Stimulated activated memory B cell treated with anti-CD40 and anti-IgM and Interleukin-4, amounts not matched to agents 10 μg/mL and 1 μg/mL and 100 μg/mL, for 72 hours (primary cell): ENCODE measurements at places on chromosomes 6 and 20.

- no peak for ATAC-seq
Measured at GRCh38 chr6:129936329-129937165, 75.4 kb upstream of the TMEM244 start.

GRCh38 chr20:60541991-60542390, 583.8 kb downstream of the CDH26 start:
- ATAC-seq = no peak

- no peak for ATAC-seq
Measured at GRCh38 chr6:169097381-169097959, 156.2 kb downstream of the THBS2 start.

DNA sequence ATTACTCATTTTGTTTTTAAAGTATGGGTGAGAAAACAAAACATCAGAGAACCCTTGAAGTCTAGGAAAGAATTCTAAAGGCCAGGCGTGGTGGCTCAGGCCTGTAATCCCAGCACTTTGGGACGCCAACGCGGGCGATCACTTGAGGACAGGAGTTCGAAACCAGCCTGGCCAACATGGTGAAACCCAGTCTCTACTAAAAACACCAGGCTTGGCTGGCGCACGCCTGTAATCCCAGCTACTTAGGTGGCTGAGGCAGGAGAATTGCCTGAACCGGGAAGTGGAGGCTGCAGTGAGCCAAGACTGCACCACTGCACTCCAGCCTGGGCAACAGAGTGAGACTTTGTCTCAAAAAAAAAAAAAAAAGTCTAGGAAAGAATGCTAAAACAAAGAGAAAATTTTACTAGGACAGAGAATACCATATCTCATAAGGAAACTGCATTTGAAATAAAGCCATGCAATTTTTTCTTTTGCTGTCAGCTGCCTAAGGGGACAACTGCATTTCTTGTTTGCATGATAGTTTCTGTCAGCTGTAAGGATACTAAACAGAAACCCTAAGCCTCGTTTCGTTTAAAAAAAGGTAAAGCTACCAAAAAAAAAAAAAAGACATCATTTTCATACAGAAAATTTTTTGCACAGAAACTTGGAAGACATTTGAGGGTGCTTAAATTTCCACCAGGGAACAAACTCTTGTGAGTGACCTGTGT, 32.1 kb downstream of the SMLR1 start:
- no peak for ATAC-seq

DNA sequence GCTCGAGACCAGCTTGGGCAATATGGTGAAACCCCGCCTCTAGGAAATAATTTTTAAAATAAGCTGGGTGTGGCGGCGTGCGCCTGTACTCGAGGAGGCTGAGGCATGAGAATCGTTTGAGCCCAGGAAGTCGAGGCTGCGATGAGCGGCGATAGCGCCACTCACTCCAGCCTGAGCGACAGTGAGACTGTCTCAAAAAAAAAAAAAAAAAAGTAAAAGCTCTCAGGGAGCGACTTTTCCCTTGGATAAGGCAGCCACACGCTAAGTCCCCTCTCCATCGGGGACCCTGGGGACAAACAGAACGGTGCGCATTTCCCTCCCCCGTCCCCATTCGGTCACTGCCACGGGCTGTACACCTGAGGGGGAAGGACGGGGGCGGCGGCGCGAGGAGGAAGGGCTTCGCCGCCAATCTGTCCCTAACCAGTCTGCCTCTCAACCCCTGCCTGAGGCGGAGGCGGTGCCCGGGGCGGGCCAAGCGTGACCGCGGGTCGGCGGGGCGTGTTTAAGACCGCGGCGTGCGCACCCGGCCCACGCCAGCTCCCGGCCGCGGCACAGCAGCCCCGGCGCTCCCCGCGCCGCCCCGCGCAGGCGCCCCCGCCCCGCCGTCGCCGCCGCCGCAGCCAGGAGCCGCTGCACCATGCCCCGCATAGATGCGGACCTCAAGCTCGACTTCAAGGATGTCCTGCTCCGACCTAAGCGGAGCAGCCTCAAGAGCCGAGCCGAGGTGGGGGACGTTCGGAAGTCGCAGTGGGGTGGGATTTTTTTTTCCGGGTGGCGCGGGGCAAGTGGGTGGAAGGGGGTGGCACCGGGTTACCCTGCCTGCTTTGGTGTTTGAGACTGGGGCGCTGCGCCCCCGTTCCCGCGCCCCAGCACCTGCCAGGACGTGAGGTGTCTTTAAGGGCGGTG, at the start of gene GMPR:
Gene GMPR, plus strand, starts transcription at position 531 of the 906 bp plus-strand sequence. Its CDS starts 107 bp downstream, at position 638.
- peak; percentile 84 for ATAC-seq

DNA sequence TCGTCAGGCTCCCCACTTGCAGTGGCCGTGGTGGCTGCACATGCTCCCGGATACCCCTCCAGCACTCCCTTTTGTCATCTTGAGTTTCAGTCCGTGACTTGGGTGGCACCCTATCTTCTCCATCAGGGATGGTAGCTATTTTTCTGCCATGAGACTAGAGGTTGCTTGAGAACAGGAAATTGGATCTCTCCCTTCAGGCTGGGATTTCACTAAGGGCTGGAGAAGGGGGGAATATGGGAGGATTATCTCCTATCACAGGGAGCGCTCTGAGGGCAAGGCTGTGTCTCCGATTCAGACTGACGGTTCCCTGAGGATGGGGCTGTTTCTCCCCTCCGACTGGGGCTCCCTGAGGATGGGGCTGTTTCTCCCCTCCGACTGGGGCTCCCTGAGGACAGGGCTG, 123.1 kb downstream of the MRPL14 start:
- no peak for ATAC-seq

DNA sequence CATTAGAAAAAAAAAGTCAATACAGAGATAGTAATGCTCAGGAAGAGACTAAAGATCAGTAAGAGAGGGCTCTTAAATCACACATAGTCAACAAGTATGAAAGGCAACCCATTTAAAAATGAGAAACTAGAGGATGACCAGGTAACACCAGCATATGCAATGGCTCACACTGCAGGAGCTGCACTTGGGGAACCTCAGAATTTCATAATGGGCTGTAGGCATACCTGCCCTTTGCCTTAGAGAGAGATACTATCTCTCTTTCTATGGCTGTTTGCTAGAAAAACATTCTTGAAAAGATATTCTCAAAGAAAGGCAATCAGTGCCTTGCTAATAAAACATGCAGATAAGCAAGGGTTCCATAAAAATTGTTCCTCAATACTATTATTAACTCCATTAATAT, 33.2 kb downstream of the HMGCLL1 start:
- ATAC-seq = no peak

DNA sequence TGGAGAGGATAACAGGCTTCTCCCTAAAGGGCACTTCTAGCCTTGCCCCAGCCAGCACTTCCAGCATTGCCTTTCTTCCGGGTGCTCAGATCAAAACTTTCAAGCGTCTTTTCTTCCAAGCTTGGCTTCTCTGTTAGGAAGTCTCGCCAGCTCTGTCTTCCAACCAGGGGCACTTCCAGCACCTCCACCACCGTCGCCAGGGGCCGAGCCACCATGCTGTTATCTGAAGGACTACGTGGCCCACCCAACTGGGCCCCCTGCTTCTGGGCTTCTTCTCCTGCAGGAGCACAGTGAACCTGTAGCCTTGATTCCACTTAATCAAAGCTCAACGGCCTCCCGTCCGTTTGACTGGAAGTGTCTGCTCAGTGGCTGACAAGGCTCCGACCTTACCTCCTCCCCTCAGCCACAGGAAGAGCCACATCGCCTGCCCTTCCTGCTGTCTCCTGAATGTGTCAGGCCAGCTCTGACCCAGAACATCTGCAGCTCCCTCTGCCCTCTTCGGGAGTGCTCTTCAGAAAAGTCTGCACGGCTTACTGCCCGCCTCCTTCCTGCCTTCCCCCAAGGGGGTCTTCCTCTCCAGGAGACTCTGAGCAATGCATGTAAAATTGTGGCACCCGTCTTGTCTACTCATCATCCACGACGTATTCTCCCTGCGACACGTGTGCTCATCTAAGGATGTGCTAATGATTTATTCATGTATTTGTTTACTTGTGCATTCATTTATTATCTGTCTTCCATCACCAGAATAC, 527.0 kb downstream of the CDH26 start:
- no peak for ATAC-seq

GRCh38 chr6:39189915-39190544, 39.2 kb downstream of the KCNK5 start:
- ATAC-seq = peak; percentile 42

- no peak for ATAC-seq
Measured at GRCh38 chr6:71033171-71033570, 76.3 kb upstream of the B3GAT2 start.

GRCh38 chr6:36703081-36703606, 5.5 kb downstream of the RAB44 start:
- ATAC-seq = no peak

DNA sequence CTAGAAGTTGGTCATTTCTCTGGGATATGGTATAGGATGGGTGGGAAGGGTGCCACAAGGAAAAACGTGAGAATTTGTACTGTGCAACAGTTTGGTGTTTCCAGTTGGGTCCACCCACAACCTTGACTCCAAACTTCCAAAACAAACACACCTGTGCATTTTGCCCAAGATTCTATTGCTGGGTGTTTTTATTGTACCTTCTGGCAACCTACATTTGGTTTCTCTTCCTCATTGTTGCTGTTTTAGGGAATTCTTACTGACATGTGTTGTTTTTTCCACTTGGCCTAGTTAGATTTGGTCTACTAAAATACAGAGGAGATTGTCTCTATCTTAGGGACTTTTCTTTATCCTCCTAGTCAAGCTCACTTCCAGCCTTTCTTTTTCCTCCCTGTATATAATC, 16.7 kb downstream of the TULP4 start:
- ATAC-seq = peak; percentile 12

DNA sequence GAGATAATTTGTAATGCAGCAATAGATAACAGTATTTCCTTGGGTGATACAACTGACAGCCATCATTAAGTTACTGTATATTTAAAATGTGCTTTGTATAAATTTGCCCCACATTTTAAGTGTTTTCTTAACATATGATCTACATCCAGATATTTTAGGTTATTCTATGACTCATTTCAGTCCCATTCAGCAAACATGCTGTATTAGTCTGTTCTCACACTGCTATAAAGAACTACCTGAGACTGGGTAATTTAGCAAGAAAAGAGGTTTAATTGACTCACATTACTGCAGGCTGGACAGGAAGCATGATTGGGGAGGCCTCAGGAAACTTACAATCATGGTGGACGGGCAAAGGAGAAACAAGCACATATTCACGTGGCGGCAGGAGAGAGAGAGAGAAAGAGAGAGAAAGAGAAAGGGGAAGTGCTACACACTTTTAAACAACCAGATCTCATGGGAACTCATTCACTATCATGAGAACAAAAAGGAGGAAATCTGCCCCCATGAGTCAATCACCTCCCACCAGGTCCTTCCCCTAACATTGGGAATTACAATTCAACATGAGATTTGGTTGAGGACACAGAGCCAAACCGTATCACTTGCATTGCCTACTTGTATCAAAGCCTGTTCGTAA, 9.6 kb upstream of the CHD6 start:
- ATAC-seq = peak; percentile 47

DNA sequence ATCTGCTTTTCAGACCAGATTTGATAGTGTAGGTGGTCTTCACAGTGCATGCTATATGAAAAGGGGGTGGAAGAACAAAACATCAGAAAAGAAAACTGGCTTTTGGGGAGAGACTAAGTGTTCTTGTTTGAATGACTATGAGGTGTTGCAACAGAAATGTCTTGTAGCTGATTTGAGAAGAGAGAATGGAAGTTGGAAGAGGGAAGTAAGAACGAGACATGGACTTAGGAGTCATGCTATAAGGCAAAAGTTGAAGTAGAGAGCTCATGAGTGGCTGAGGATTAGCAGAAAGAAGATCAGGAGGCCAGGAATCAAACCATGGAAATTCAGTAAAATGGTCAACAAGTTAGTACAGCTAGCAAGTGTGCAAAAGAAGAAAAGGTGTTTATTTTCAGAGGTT, 32.1 kb downstream of the FNDC1 start:
- no peak for ATAC-seq

DNA sequence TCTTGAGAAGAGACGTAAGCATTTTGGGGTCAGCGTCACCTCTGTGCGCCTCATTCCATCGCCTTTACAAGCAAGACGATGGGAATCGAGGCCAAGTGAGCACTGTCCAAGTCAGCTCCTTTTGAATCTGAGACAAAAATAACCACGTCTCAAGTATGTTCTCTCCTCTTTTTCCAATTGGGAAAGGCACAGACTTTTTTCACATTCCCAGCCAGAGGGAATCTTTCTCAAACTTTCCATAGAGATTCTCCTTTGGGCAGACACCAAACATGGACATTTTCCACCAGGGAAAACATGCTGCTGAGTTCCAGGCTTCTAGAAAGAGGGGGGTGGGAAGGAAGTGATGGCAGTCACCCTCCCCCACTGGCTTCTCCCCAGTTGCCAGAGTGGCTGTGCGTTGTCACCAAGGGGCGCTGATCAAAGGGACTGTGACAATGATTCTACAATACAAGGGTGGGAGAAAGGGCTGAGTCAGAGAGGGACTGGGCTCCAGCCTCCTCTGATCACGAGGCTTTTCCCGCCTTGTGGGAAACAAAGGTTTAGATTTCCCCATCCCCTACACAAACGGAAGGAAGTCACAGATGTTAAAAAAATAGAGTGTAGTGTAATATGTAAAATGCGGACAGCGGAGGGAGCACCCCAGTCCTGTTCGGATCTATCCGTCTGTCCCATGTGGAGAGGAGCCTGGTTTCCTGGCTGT, 281.9 kb upstream of the RNF24 start:
- ATAC-seq = no peak

DNA sequence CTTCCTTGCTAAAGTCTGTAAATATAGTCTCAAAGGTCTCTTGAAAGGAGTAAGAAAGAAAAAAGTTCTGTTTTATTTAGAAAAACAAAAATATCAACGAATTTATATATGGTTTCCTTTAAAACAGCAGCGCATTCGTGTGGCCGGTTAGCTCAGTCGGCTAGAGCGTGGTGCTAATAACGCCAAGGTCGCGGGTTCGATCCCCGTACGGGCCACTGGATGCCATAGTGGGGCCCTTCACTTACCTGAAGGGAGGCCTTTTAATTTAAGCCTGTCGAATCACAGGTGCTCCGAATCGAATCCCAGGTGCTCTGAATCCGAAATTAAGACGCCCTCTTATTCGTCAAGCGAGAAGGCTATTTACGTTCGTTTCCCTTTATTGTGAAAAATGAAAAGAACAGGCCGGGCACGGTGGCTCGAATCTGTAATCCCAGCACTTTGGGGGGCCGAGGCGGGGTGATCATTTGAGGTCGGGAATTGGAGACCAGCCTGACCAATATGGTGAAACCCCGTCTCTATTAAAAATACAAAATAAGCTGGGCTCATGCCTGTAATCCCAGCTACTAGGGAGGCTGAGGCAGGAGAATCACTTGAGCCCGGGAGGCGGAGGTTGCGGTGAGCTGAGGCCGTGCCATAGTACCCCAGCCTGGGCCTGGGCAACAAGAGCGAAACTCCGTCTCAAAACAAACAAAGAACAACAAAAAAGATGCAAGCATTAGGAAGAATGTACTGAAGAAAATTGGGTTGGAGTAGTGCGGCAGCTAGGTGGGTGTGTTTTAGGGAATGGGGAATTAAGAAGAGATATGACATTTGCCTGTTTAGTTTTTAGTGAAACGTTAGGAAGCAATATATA, 195.8 kb upstream of the ZNF184 start:
- ATAC-seq = no peak

- ATAC-seq = no peak
Measured at GRCh38 chr6:56689663-56690062, 47.0 kb upstream of the DST start.
